ENCODE measurements at places on chromosomes 4 and X.

GRCh38 chrX:13699183-13699826 lies 10.4 kb downstream of the RAB9A start:
- no peak for DNase-seq

GRCh38 chr4:108738003-108738706 lies 24.7 kb downstream of the ETNPPL start:
- no peak for DNase-seq

DNA sequence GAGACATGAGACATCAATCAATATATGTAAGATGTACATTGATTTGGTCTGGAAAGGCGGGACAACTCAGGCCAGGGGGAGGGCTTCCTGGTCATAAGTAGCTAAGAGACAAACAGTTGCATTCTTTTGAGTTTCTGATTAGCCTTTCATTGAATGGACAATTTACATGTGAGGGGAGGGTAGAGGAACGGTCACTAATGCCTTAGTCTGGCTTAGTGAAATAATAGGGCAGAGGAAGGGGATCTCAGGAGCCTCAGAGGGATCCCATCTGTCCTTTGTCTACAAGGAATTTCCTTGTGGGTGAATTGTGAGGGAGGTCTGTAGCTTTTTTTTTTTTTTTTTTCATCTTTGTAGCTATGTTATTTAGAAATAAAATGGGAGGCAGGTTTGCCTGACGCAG lies 88.3 kb downstream of the GK start:
- DNase-seq, result no peak

- DNase-seq, result no peak
Observed at GRCh38 chrX:8743126-8743732, 11.3 kb upstream of the ANOS1 start.

DNA sequence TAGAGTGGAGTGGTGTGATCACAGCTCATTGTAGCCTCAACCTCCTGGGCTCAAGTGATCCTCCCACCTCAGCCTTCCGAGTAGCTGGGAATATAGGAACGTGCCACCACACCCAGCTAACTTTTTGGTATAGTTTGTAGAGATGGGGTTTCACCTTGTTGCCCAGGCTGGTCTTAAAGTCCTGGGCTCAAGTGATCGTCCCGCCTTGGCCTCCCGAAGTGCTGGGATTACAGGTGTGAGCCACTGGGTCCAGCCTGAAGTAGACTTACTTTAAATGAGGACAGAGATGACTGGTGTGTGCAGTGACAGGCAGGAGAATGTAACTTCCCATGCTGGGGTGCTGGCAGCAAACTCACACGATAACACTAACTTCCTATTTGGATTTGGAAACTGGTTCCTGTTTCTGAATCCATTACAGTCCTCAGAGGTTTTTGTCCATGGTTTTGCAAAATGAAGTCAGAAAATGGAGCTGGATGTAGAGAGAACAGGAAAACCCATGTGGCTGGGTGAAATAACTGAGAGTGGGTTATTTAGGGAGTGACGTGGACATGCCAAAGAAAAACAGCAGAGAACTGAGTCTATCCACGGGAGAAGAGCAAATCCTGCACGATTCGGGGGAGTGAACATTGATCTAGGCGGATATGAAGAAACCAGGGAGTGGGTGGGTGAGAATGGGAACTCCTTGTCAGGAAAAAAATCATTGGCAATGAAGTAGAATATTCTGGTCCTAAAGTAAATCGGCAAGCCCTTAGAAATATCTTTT lies 95.6 kb downstream of the GATB start:
- DNase-seq, result peak; percentile 6

DNA sequence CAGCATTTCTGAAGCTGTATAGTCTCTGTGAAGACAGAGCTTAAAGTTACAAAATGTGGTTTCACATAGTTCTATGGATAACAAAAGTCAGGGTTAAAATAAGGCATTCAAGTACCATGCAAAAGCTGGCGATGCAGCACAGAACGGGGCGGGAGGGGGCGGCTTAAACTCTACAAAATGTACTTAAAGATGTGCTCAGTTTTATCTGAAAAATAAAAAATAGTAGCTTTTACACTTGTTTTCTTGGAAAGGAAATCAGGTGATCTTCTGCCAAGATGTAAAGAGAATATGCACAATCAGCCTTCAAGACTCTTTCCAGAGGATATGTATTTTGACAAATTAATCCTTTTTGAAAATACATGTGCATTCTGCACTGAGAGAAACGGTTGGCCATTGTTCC lies 301.7 kb upstream of the EMCN start:
- DNase-seq, result no peak

Data from GF-D8 (cell line).